ENCODE measurements at places on chromosomes 6 and 20.
A peak's percentile ranks its signal among the peaks of the same experiment; 100 is the strongest.

DNA sequence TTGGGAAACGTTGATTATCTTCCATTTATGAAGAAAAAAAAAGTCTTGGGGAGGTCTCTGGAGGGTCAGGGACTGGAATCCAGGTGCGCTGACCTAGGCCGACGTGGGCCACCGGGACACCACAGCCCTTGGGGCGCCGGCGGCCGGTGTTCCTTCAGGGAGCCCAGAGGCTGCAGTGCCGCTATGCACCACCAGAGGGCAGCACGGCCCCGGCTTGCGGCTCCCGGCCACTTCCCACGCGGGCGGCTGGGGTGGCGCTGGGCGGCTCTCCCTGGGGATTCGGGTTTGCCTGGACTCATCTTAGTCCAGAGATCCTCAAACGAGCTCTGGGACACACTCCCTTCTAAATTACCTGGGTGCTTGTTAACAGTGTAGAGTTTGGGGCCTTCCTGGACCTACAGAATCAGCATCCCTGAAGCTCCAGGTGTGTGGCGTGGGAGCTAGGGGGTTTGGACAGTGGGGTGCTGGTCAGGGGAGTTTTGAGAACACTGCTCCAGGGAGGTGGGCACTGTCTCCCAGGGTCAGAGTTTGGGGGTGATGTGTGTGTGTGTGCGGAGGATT is 23.0 kb upstream of the GTSF1L start:
- DNase-seq: peak; percentile 27

GRCh38 chr20:15039088-15039752 is 701.8 kb upstream of the FLRT3 start:
- DNase-seq: peak; percentile 56

- DNase-seq: no peak
These were observed 33.7 kb downstream of the CAP2 start for GRCh38 chr6:17427062-17427461.

DNA sequence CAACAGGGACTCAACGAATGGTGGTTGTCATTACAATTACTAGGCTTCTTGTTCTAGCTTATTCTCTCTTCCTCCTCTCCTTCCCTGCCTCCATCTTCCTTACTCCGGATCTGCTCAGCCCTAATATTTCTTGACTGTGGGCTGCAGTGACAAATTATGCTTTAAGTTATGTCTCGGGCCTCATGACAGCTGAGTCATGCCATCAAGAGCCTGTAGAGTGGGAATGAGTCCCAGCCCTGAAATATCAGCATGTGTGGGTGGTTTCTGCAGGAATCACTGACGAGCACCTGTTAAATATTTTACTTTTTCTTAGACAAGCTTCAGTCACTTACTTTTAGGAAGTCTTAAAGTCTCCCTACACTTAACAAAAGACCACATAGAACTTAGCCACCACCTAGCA is 83.1 kb upstream of the CBLN4 start:
- DNase-seq: no peak

- DNase-seq: no peak
These were observed 56.0 kb downstream of the RAMACL start for GRCh38 chr6:166530211-166531095.

DNA sequence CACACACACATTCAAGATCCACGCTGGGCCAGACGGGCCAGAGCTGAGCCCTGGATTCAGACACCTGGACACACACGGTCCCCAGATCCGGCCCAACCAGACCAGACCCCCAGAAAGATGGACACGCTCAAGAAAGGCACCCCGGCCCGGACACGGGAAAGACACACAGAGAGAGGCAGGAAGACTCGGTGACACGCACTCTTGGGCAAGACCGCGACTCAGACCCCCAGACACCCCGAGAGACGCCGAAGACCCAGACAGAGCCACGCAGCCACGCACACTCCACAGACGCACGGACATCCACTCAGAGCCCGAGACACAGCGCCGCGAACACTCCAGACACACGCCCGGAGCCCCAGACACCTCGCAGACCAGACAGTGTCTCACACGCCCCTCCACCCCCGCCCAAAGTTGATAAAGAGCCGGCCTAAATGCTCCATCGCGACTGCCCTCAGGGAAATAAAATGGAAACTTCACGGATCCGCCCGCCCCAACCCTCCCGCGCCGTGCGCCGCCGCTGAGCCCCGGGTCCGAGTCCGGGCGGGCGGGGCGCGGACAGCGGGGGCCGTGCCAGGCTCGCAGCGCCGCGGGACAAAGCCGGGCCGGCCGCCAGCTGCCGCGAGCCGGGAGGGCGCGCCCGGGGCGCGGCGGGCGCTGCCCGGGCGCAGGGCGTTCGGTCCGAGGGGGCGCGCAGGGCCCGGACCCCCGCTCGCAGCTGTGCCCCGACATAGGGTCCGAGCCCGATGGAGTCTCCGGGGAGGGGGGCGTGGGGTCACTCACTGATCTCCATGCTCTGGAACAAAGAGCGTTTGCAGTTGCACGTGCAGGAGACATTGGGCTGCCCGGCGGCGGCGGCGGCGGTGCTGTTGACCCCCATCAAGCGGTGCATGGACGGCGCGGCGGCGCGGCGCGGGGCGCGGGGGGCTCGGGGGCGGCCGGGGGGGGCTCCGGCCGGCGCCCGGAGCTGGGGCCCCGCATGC is 831 bp downstream of the PMEPA1 start:
- DNase-seq: no peak

DNA sequence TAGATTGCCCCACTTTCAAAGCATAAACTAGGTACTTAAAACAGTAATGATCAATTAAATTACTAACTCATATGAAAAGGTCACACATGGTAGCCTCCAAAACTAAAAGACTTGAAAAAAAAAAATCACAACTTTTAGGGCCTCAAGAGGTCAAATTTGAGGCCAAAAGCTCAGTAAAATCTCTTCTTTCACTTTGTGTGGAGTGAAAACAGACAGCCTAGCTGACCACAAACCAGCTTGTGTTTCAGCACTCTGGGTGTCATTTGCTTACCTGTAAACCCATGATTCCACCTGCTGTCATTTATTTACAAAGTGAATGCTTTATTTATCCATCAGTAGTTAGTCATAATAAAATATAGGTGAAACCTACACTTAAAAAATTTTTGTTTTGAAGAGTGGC is 34.0 kb downstream of the GNAS start:
- no peak for DNase-seq

DNA sequence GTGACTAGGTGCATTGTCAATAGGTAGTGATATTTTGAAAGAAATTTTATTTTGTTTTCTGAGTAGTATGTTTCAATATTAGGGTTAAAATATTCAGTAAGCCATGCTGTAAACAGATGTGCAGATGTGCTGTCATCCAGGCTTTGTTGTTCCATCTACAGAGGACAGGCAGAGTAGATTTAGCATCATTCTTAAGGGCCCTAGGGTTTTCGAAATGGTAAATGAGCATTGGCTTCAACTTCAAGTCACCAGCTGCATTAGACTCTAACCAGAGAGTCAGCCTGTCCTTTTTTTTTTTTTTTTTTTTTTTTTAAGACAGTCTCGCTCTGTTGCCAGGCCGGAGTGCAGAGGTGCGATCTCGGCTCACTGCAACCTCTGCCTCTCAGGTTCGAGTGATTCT is 27.1 kb upstream of the BACH2 start:
- no peak for DNase-seq

DNA sequence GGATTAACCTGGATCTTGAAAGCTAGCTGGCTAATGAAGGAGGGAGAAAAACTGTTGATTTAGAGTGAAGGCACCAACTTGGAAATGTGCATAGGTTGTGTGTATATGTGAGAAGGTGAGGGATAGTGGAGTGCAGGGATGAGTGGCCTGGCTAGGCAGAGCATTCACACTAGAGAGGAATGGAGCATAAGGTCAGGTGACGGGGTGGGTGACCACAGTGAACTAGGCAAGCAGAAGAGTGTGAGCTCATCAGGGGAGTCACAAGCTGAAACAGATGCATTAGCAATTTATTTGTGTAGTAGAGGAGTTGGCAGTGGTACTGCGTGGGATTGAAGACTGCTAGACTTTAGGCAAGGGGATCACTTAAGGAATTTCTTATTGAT is 10.5 kb downstream of the ANKRD66 start:
- no peak for DNase-seq

DNA sequence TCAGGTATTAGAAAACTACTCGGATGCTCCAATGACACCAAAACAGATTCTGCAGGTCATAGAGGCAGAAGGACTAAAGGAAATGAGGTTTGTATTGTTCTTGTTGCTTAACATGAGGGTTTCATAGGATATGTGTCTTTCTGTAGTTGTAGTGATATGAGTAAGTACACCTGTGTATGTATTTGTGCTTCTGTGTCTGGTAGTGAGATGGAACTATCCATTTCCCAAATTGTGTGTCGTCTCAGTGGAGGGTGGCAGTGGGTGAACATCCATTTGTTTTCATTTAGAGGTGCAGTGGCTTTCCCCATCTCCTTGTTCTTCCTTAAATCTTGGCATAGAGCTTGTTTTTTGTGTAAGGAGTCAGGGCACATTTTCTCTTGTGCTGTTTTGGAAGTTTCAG is 8.2 kb downstream of the ASXL1 start:
- DNase-seq: no peak

- DNase-seq: no peak
These were observed 72.4 kb downstream of the BACH2 start for GRCh38 chr6:90224196-90224595.

- DNase-seq: peak; percentile 83
These were observed 122.8 kb upstream of the COL21A1 start for GRCh38 chr6:56370127-56370540.

- no peak for DNase-seq
These were observed 101.3 kb downstream of the EDN1 start for GRCh38 chr6:12391472-12391871.

DNA sequence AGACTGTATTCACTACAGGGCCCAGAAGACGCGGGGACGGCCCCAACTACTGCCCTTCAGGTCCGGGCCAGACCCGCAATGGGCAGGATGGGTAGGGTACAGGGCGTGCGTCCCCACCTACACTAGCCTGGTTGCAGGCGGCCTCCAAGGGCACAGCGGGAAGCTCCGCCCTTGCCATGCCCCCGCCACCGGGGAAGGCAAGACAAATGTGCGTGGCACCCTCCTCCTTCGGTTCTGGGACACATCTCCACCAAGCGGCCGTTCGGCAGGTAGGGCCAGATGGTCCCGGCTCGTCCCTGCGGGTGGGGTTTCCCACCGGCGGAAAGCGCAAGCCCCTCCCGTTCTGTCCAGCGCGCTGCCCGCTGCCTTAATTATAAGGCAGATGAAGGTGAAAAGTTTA is 5.6 kb downstream of the NXT1 start:
- DNase-seq: no peak
